A549 (cell line): ENCODE measurements at places on chromosomes 7 and 10.
A peak's percentile ranks its signal among the peaks of the same experiment; 100 is the strongest.

DNA sequence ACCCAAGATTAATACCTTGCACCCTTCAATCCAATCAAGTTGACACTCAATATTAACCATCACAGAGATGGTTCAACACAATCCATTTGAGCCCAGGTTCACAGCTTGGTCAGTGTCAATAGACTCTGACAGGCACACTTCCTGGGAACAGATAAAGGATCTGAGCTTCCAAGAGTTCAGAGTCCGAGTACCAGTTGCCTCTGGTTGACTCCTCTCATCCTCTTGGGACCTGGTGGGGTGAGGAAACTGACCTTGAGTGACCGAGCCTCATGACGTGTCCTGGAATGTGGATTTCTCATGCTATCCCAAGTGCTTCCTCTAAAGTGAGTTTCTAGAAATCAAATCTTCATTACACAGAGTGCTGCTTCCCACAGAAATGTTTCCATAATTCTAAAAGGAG is 162.0 kb downstream of the CYP26A1 start:
- no peak for DNase-seq

DNA sequence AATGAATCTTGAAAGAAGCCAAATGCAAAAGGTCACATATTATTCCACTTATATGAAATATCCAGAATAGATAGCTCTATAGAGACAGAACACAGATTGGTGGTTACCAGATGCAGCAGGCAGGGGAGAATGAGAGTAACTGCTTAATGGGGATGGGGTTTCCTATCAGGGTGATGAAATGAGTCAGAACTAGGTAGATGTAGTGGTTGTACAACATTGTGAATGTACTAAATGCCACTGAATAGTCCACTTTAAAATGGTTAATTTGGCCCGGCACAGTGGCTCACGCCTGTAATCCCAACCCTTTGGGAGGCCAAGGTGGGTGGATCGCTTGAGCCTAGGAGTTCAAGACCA is 9.4 kb upstream of the SLC25A28 start:
- no peak for DNase-seq

- no peak for DNase-seq
Measured at GRCh38 chr10:69418052-69418752, 1.5 kb upstream of the TACR2 start.

GRCh38 chr10:14954001-14954770 is at the start of gene DCLRE1C:
DCLRE1C (minus strand) TSS chr10:14954096; CDS start chr10:14954010, 86 bp downstream.
- peak; percentile 89 for DNase-seq

DNA sequence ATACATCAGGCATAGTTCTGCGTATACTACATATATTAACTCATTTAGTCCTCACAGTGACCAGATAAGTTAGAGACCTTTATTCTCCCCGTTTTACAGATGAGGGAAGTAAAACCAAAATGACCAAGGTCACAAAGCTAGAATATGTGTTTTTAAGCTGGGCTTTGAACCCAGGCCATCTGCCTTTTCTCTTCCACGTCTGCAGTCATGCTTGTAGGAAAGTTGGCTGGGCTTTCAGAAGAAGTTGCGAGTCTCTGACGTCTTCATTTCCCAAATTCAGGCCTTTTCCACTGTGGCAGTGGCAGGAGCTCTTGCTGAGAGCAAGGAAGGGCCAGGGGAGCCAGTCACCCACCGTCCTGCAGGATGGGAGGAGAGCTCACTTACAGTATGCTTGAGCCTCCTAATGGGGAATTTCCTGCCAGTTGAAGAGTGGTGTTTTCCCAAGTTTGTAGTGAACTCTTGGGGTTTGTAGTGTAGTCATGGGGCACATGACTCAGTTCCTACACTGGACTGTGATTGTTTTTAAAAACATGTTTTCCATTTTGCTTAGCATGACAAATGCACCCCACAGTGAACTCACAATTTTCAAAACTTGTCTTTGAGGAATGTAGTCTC is 34.2 kb downstream of the CYP17A1 start:
- no peak for DNase-seq

- DNase-seq, result peak; percentile 11
Measured at GRCh38 chr10:119933179-119933578, 40.6 kb downstream of the SEC23IP start.

DNA sequence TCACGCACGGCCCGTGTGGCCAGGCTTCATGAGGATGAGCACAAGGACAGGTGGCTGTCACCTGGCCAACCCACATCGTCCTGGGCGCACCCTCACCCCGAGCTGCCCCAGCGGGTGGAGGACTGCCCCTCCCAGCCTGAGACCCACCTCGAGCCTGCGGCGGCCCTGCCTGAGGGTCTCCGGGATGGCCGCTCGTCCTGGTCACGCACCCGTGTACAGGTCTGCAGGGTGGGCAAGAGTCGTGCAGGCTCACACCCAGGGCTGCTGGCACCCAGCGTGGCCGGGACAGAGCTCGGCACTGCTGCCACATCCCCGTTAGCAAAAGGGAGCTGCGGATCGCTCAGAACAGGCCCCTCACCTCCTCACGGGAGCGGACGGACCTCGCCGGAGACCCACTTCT is 14.4 kb upstream of the UTF1 start:
- DNase-seq, result no peak

DNA sequence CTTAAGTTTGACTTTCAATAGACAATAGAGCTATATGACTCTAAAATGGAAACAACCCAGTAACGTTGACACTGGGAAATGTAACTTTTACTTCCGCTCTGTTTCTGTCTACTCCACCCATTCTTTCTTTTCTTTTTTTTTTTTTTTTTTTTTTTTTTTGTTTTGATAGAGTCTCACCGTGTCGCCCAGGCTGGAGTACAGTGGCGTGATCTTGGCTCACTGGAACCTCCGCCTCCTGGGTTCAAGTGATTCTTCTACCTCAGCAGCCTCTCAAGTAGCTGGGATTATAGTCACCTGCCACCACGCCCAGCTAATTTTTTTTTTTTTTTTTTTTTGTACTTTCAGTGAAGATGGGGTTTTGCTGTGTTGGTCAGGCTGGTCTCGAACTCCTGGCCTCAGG is 13.9 kb downstream of the PRSS2 start:
- DNase-seq, result no peak

DNA sequence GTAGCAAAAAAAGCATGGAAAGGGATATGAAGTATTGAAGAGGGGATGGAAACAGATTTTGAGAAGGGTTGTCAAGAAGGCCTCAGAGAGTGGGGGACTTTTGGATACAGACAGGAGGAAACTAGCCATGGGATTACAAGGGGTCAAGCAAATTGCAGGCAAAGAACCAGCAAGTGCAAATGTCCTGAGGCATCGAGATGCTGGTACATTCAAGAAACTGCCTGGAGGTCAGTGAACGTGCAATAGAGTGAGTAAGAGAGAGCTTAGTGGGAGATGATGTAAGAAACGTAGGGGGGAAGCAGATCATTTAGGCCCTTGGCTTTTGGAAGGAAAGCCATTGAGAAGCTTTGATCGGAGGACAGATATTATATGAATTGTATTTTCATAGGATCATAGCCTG is 227.4 kb upstream of the AGK start:
- DNase-seq, result no peak

- DNase-seq, result no peak
Measured at GRCh38 chr7:101146-102046, 91.0 kb upstream of the FAM20C start.

GRCh38 chr10:7971949-7972348 is 82.5 kb upstream of the GATA3 start:
- DNase-seq, result no peak

DNA sequence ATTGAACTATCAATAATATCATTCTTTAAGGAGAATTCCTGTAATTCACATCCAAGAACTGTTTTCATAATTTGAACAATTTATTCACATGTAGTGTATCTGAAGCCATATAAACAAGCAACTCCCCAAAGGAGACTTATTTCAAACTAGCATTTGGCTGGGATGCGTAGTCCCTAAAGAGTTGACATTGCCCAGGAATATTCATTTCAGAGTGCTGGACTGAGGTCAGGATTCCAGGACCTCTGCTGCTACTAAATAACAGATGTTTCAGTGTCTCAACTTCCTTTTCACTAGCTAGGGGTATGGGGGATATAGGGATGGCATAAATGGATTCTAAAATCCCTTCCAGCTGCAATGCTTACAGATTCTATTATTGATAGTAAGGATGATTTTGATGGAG is 177.0 kb downstream of the TSPAN12 start:
- DNase-seq, result no peak

GRCh38 chr10:104867966-104868598 is 227.0 kb downstream of the SORCS3 start:
- DNase-seq, result no peak

DNA sequence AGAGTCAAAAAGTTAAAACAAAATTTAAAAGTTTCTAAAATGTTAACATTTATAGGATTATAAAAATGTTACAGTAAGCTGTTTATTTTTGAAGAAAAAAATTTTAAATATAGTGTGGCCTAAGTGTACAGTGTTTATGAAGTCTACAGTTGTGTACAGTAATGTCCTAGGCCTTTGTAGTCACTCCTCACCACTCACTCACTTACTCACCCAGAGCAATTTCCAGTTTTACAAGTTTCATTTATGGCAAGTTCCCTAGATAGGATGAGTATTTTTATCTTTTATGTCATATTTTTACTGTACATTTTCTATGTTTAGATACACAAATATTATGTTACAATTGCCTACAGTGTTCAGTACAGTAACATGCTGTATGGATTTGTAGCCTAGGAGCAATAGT is 419.9 kb downstream of the ARL4A start:
- no peak for DNase-seq

- no peak for DNase-seq
Measured at GRCh38 chr7:149846021-149846420, 7.8 kb downstream of the ZNF862 start.

DNA sequence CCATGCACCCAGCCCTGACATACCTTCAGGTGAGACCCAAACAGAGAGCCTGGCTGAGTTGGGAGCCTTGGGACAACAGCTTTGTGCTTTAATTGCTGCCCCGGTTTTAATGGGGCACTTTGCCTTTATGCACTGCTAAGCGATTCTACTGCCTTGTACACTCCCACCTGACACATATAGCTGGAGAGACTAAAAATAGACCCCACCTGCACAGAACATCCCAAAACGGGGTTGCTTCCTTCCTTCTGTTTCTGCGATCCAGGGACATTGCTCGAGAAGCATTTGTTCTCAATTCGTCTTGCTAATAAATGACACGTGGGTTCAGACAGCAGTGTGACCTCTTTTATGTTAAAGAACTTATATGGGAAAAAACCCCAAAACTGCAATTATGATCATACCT is 258.8 kb upstream of the MYO3A start:
- DNase-seq, result no peak

- no peak for DNase-seq
Measured at GRCh38 chr7:37932543-37932942, 12.1 kb downstream of the EPDR1 start.

DNA sequence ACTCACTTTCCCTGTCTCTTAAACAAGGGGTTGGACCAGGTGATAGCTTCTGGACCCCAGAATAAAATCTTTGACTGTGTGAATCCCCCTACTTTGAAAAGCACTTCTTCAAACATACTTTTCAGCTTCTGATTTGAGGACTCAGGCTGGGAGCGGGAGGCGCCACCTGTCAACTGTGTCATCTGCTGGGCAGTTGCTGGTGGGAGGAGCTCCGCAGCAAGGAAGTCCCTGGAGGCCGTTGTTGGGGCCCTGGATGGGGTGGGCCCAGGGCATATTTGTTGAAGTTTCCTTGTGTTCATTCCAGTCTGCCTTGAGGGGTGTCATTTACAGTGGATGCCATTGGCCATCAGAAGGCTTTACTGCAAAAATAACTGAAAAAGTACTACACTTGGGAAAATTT is 197.7 kb downstream of the CCDC3 start:
- DNase-seq, result no peak

DNA sequence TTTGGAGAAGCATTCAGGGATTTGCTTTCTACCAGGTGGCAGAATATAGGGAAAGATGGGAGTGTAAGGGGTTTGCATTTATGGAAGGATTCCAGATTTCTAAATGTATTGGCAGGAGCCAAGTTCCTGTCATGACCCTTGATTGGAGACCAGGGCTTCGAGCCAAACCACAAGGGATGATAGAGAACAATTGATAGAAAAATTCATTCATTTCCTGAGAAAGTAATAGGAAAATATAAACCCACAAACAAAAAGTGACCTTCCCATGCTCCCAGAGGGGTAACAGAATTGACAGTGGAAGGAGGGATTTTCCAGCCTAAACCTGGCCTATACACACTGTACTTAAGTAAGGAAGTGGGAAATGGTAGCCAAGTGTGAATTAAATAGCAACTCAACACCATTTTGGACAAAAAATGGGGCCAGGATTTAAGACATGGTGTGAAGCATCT is 22.4 kb upstream of the IFIT2 start:
- peak; percentile 30 for DNase-seq

DNA sequence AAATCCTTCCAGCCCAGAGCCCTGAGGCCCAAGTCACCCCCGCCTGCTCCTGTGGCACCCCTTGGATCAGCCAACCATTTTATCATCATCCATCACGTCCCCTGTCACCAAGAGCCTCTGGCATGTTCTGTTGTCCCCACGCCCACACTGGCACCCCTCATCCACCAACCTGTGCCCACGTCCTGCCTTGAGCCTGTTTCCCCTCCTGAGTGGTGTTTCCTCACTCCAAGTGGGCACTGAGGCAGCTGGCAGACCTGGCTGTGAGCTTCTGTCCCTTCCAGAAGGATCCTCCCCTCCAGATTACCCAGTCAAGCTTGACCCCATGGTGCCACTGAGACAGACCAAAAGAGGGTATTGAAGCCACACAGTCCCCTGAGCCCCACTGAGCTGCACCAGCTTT is 71.4 kb upstream of the ANTXRL start:
- DNase-seq, result no peak

- DNase-seq, result peak; percentile 65
Measured at GRCh38 chr10:27252267-27253000, 11.8 kb upstream of the ACBD5 start.

DNA sequence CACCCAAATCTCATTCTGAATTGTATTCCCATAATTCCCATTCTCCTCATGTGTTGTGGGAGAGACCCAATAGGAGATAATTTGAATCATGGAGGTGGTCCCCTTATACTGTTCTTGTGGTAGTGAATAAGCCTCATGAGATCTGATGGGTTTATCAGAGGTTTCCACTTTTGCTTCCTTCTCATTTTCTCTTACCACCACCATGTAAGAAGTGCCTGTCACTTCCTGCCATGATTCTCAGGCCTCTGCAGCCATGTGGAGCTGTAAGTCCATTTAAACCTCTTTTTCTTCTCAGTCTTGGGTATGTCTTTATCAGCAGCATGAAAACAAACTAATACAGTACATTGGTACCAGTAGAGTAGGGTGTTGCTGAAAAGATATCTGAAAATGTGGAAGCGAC is 98.2 kb upstream of the ASAH2 start:
- DNase-seq, result no peak

- no peak for DNase-seq
Measured at GRCh38 chr10:123772645-123773508, 106.7 kb downstream of the GPR26 start.

GRCh38 chr10:131198843-131199242 is 112.7 kb downstream of the TCERG1L start:
- DNase-seq, result no peak

- no peak for DNase-seq
Measured at GRCh38 chr7:157518514-157519175, 181.8 kb downstream of the DNAJB6 start.

- DNase-seq, result no peak
Measured at GRCh38 chr10:69760072-69760471, 41.6 kb upstream of the COL13A1 start.

- DNase-seq, result peak; percentile 53
Measured at GRCh38 chr7:40329601-40330153, 194.9 kb downstream of the SUGCT start.

- DNase-seq, result no peak
Measured at GRCh38 chr10:1153805-1154351, 97.7 kb downstream of the WDR37 start.
